Activated CD4-positive, alpha-beta memory T cell treated with anti-CD3 and anti-CD28 coated beads for 36 hours (primary cell): ENCODE measurements at places on chromosomes 4 and X. TPM values are rescaled to one million over a fixed set of nuclear protein-coding genes. Genes with fewer than 3 reads are reported as not detected.

DNA sequence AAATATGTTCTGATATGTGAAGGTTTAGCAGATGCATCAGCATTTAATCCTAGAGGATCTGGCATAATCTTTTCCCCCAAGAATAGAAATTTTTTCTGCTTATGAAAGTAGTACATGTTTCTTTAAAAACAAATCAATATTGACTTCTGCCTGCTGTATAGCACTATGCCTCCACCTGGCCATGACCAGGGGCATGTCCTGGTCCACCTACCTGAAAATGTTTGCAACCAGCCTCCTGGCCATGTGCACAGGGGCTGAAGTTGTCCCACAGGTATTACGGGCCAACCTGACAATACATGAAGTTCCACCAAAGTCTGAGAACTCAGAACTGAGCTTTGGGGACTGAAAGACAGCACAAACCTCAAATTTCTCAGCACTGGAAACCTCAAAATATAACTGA, 10.0 kb downstream of the HPRT1 start:
- H3K4me1 ChIP-seq = peaks cover 2% of the 10 kb centered on the region
- peaks cover under 1% of the 10 kb centered on the region for H3K36me3 ChIP-seq
- DNase-seq = no peak
- no peak overlapping the region for H3K27ac ChIP-seq
- H3K27me3 ChIP-seq = no peaks in the 10 kb centered on the region

- no peak overlapping the region for H3K27ac ChIP-seq
- no peaks in the 10 kb centered on the region for H3K27me3 ChIP-seq
- peaks cover 34% of the 10 kb centered on the region for H3K4me1 ChIP-seq
These were observed 55.4 kb upstream of the TBC1D14 start for GRCh38 chr4:6854098-6854744.

DNA sequence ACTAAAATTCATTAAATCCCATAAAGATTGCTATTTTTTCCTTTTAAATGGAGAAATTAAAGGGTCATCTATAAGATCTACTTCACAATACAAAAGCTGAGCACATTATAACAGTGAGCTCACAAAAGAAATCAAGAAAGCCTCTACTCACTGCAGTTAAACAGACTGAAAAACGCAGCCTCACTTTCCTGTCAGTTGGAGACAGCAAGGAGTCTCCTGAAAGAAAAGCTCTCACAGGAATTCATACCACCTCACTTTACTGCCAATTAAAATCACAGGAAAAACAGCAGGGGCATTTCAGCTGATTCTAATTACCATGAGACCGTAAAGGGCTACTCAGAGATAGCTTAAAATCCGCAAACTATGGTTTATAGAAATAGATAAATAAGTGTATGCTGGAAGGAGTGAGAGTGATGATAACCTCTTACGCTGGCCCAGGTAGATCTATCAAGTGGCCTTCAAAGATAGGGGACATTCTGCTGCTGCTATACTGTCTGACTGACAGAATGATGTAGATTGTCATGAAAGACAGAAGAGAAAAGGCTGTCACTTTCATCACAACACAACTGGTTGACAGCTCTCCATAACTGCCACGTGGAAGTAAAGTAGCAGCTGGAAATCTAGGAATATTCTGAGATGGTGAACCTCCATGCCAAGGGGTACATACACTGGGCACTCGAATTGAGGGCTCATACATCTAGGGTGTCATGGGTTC, 1333.7 kb upstream of the DIAPH2 start:
- DNase-seq = no peak
- H3K4me1 ChIP-seq = no peaks in the 10 kb centered on the region
- no peaks in the 10 kb centered on the region for H3K36me3 ChIP-seq
- no peaks in the 10 kb centered on the region for H3K27me3 ChIP-seq

DNA sequence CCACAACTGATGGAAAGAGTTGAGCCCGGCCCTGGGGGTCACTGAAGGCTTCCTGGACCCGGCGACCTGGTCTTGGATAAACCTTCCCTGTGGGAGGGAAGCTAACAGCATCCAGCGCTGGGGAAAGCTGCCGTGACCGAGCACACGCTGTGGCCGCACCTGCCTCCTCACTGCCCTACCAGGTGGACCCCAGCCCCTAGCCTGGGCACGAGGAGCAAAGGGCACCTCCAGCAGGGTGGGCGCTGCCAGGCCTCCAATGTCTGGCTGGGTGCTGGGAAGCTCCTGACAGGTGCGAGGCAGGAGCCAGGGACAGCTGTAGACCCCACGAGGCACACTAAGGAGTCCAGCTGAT, 7.9 kb downstream of the TADA2B start:
- peaks cover 11% of the 10 kb centered on the region for H3K36me3 ChIP-seq
- H3K27me3 ChIP-seq = no peaks in the 10 kb centered on the region
- no peak overlapping the region for H3K27ac ChIP-seq
- peaks cover 40% of the 10 kb centered on the region for H3K4me1 ChIP-seq

GRCh38 chr4:27251771-27252170, 391.1 kb downstream of the STIM2 start:
- H3K27me3 ChIP-seq = no peaks in the 10 kb centered on the region
- H3K36me3 ChIP-seq = no peaks in the 10 kb centered on the region
- no peak overlapping the region for H3K4me3 ChIP-seq

- no peak for DNase-seq
- no peak overlapping the region for H3K4me3 ChIP-seq
- no peak overlapping the region for H3K27ac ChIP-seq
- H3K36me3 ChIP-seq = no peaks in the 10 kb centered on the region
- peaks cover 5% of the 10 kb centered on the region for H3K27me3 ChIP-seq
These were observed 129.7 kb downstream of the HS3ST1 start for GRCh38 chr4:11299016-11299415.

DNA sequence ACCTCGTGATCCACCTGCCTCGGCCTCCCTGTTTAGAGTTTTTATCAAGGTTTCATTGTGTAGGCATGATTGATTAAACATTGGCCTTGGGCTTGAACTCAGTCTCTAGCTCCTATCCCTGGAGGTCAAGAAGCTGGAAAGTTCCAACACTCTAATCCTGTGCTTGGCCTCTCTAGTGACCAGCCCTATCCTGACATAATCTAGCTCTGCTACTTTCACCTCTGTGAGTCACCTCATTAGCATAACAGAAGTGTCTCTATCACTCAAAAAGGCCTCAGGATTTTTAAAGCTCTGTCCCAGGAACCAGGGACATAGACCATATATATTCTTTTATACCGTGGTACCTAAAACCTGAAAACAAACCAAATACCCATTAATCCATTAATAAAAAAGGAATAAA, 377.5 kb downstream of the CENPC start:
- no peak overlapping the region for H3K4me3 ChIP-seq
- no peak for DNase-seq
- H3K27me3 ChIP-seq = no peaks in the 10 kb centered on the region
- H3K4me1 ChIP-seq = no peaks in the 10 kb centered on the region
- no peaks in the 10 kb centered on the region for H3K36me3 ChIP-seq
- no peak overlapping the region for H3K27ac ChIP-seq

GRCh38 chrX:121032531-121032930, 14.9 kb upstream of the GLUD2 start:
- H3K4me3 ChIP-seq = no peak overlapping the region
- no peaks in the 10 kb centered on the region for H3K4me1 ChIP-seq
- no peaks in the 10 kb centered on the region for H3K27me3 ChIP-seq
- H3K36me3 ChIP-seq = no peaks in the 10 kb centered on the region
- no peak overlapping the region for H3K27ac ChIP-seq

DNA sequence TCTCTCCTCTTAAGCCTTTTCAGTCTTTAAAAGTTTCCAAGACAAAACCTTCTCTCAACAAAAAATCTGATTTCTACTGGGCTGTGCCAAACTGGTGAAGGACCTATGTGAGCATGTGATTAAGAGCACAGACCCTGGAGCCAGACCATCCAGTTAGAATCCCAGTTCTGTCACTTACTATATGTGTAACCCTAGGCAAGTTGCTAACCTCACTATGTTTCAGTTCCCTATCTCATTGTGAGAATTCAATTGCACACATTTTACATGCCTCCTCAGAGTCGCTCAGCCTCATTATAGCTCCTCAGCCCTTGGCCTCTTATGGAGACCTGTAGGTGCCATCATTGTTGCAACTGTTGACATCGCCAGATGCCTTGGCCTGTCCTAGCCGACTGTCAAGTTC, 54.1 kb upstream of the VEGFD start:
- H3K27ac ChIP-seq = no peak overlapping the region
- DNase-seq = no peak
- no peaks in the 10 kb centered on the region for H3K27me3 ChIP-seq
- no peak overlapping the region for H3K4me3 ChIP-seq
- H3K36me3 ChIP-seq = no peaks in the 10 kb centered on the region

DNA sequence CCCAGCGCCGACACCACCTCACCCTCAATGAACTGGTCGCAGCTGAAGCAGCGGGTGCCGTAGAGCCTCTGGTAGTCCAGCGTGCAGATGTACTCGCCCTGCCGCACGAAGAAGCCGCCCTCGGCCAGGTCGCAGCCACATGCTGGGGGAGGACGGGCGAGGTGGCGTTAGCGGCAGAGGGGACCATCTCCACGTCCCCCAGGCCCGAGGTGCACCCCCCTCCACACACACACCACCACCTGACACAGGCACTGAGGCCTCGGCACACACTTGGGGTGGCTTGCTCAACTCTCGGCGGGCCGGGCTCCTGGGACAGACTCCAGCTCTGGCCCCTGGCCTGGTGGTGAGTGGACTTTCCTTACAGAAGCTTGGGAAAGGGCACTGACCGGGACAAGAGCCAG, 61.5 kb downstream of the ABLIM2 start:
- H3K27me3 ChIP-seq = no peaks in the 10 kb centered on the region
- no peak overlapping the region for H3K27ac ChIP-seq
- H3K4me1 ChIP-seq = no peaks in the 10 kb centered on the region
- no peak for DNase-seq
- no peak overlapping the region for H3K4me3 ChIP-seq

GRCh38 chr4:89939994-89940393, 45.3 kb downstream of the MMRN1 start:
- H3K27ac ChIP-seq = no peak overlapping the region
- no peak for DNase-seq
- H3K4me1 ChIP-seq = no peaks in the 10 kb centered on the region
- H3K27me3 ChIP-seq = no peaks in the 10 kb centered on the region

GRCh38 chr4:109588176-109588575, 28.1 kb downstream of the MCUB start:
- DNase-seq = peak; percentile 81
- H3K27me3 ChIP-seq = no peaks in the 10 kb centered on the region
- H3K36me3 ChIP-seq = peaks cover 8% of the 10 kb centered on the region
- peak overlapping the region; percentile 58 for H3K27ac ChIP-seq
- no peak overlapping the region for H3K4me3 ChIP-seq

DNA sequence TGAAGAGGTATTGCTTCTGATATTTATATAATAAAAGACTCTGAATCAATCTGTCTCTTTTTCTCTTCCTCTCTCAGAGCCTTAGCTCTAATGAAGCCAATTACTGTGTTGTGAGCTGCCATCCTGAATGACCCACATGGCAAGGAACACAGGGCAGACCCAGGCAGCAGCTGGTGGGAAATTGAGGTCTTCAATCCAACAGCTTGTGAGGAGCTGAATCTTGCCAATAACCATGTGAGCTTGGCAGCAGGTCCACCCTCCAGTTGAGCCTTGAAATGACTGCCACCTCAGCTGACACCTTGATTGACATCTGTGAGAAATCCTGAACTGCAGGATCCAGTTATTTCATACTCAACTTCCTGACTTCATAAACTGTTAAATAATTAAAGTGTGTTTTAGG, 149.4 kb downstream of the NDST4 start:
- no peak overlapping the region for H3K4me3 ChIP-seq
- no peaks in the 10 kb centered on the region for H3K36me3 ChIP-seq
- no peak for DNase-seq
- H3K27me3 ChIP-seq = no peaks in the 10 kb centered on the region

DNA sequence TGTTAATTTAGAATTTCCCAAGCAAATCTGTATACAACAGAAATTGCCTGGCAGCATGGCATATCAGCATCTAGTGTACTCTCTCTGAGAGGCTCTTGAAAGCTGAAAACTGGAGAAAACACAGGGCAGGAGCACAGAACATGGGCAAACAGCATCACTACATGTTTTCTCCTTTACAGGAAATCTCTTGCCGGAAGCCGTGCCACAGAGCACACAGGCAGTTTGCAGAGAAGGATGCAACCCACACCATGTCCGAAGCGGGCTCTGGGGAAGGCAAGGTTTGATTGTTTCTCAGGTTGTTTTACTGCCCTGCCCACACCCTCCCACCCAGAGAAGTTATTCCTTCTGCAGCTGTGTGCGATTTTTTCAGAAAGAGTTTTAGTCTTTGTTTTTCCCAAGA, 41.1 kb upstream of the FAM9C start:
- peak overlapping the region; percentile 77 for H3K4me3 ChIP-seq
- no peaks in the 10 kb centered on the region for H3K27me3 ChIP-seq
- H3K36me3 ChIP-seq = peaks cover 1% of the 10 kb centered on the region
- peak; percentile 72 for DNase-seq
- H3K4me1 ChIP-seq = peaks cover 72% of the 10 kb centered on the region
- H3K27ac ChIP-seq = peak overlapping the region; percentile 99

GRCh38 chr4:35800669-35801068, 443.6 kb downstream of the ARAP2 start:
- H3K36me3 ChIP-seq = no peaks in the 10 kb centered on the region
- H3K27me3 ChIP-seq = no peaks in the 10 kb centered on the region
- H3K27ac ChIP-seq = no peak overlapping the region
- DNase-seq = no peak

GRCh38 chrX:13906093-13906492, 89.2 kb upstream of the GPM6B start:
- no peaks in the 10 kb centered on the region for H3K36me3 ChIP-seq
- H3K27me3 ChIP-seq = no peaks in the 10 kb centered on the region
- DNase-seq = no peak
- no peaks in the 10 kb centered on the region for H3K4me1 ChIP-seq
- H3K27ac ChIP-seq = no peak overlapping the region
- H3K4me3 ChIP-seq = no peak overlapping the region

- peaks cover 6% of the 10 kb centered on the region for H3K27me3 ChIP-seq
- no peak overlapping the region for H3K4me3 ChIP-seq
- peaks cover 3% of the 10 kb centered on the region for H3K36me3 ChIP-seq
- H3K4me1 ChIP-seq = no peaks in the 10 kb centered on the region
- no peak for DNase-seq
These were observed 2.8 kb downstream of the SMIM31 start for GRCh38 chr4:164756686-164757085.

GRCh38 chr4:77960367-77960766, 96.8 kb upstream of the FRAS1 start:
- no peaks in the 10 kb centered on the region for H3K36me3 ChIP-seq
- DNase-seq = no peak
- peaks cover 8% of the 10 kb centered on the region for H3K4me1 ChIP-seq
- no peak overlapping the region for H3K4me3 ChIP-seq
- H3K27ac ChIP-seq = no peak overlapping the region

The GPR119 gene
- not detected for total RNA-seq

The IL21 gene
- 67.0 TPM for total RNA-seq

The TMEM154 gene
- total RNA-seq = 20.8 TPM

The GPRASP1 gene
- 4.0 TPM for total RNA-seq

The LDOC1 gene
- 8.7 TPM for total RNA-seq

The NPY1R gene
- total RNA-seq = not detected
